Astrocyte (in vitro differentiated cells and primary cell): ENCODE measurements at places on chromosomes 4 and X. TPM values are rescaled to one million over a fixed set of nuclear protein-coding genes. Genes with fewer than 3 reads are reported as not detected.

Gene PSAPL1
- total RNA-seq: not detected in 2 replicates

Gene MEPE
- total RNA-seq: not detected in 2 replicates

Gene KIT
- total RNA-seq: 5.3 and 8.1 TPM in 2 replicates

Gene STAP1
- total RNA-seq: not detected in 2 replicates

Gene TCEAL6
- total RNA-seq: not detected in 2 replicates

Gene IKBKG
- total RNA-seq: 21.4 and 22.3 TPM in 2 replicates

Gene NR3C2
- 2.5 TPM in 2 replicates for total RNA-seq

Gene GC
- total RNA-seq: not detected in 2 replicates

Gene TBC1D25
- total RNA-seq: 13.1 and 13.6 TPM in 2 replicates

DNA sequence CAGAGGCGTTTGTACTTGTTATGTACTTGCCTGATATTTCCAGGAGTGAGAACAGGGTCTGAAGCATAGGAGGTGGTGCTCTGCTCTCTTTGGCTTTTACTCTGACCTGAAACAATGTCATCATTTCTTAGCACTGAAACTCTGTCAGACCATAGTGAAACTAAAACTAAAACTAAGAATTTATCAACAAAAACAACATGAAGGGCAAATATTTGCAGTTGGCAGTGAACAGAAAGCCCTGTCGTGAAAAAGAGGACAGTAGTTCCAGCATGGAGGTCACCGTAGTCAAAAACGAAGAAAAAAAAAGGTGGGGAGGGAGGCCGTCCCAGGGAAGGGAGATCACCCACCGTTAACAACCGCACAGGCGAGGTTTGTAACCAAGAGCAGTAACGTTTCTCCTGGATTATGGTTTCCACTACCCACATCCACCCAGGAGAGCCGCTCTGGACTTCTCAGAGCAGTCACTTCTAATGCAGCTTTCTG is 97.5 kb downstream of the ANK2 start:
- peaks cover 9% of the 10 kb centered on the region for H3K4me1 ChIP-seq
- DNase-seq: no peak
- H3K36me3 ChIP-seq: no peaks in the 10 kb centered on the region
- no peak overlapping the region for H3K27ac ChIP-seq
- peak overlapping the region; percentile 35 for H3K4me3 ChIP-seq
- H3K27me3 ChIP-seq: no peaks in the 10 kb centered on the region

DNA sequence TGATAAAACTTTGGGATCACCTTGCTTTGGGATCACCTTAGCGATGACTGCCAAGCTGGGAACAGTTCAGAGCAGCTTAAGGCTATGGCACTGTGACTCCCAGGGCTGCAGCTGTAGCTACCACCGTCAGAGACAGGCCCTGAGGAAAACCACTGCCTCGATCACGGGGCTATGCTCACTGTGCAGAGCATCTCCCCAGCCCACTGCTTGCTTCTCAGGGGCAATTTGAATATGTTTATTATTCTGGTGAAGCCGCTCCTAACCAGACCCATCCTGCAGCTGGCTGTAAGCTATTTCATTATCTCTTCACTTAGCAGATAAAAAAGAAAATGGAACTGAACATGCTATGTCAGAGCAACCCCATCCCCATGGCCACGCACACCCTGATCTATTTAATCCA is 328.5 kb downstream of the EVC2 start:
- H3K36me3 ChIP-seq: no peaks in the 10 kb centered on the region
- peaks cover 18% of the 10 kb centered on the region for H3K4me1 ChIP-seq
- H3K27ac ChIP-seq: no peak overlapping the region
- H3K4me3 ChIP-seq: no peak overlapping the region
- no peak for DNase-seq

- peaks cover 12% of the 10 kb centered on the region for H3K4me1 ChIP-seq
- H3K27me3 ChIP-seq: no peaks in the 10 kb centered on the region
- no peaks in the 10 kb centered on the region for H3K36me3 ChIP-seq
- no peak overlapping the region for H3K4me3 ChIP-seq
- peak; percentile 43 for DNase-seq
Measured at GRCh38 chr4:150181536-150181935, 103.3 kb downstream of the DCLK2 start.

DNA sequence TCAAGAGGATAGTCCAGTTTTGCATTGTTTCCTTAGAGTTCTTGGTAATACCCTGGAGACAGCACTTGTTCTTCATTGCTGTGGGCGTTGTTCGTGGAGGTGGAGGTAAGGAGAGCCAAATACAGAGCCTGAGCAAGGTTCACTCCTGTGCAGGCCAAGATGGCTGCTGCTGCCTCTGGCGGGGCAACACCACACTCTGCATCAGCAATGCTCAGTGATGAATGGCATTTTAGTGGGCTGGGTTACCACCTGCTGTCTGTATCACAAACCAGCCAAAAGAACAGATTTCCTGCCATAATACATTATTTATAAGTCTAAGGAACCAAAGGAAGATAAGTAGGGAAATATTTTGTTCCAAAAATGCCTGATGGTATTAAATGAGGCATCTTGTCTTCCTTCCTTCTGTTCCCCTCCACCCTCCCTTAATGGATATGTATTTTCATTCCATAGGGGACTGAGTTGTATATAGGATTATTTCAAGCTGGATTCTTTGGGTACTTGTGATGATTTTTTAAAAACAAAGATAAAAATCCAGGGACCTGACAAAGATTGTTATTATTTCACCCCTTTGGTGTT is 61.6 kb upstream of the LIMCH1 start:
- no peak overlapping the region for H3K27ac ChIP-seq
- no peaks in the 10 kb centered on the region for H3K27me3 ChIP-seq
- no peaks in the 10 kb centered on the region for H3K36me3 ChIP-seq
- no peak for DNase-seq
- no peaks in the 10 kb centered on the region for H3K4me1 ChIP-seq

DNA sequence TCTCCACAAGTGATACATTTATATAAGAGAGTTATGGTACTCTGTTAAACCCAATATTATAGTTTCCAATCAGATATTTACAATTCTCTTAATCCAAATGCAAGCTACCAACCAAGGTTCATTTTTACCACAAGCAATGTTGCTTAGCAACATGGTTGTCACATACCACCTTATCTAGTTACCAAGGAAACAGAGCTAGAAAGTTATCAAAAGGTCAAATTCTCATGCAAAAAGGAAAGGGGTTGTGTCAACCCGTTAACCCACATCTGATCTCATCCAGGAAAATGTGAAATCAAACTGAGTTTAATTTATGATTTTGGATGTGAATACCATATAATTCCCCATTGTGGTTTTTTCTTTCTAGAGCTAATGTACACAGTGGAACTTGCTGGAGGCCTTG is 274.1 kb upstream of the MAGEB2 start:
- H3K27ac ChIP-seq: no peak overlapping the region
- H3K4me3 ChIP-seq: no peak overlapping the region
- peak; percentile 14 for DNase-seq
- no peaks in the 10 kb centered on the region for H3K27me3 ChIP-seq

DNA sequence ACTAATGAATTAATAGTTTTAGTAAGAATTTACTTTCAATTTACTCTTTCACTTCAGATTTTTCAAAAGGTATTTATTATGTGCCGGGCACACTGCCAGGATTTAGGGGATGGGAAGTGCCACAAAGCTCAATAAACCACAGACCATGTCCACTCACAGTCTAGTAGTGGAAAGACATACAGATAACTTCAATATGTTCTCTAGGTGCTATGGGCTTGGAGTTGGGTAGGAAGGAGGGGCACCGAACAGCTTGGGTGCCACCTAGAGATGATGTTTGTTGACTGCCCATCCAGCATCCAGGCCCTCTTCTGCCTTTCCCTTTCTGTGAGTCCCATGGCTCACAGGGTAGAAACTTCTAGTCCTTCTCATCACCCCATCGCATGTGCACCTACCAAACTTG is 17.8 kb downstream of the MFAP3L start:
- no peak overlapping the region for H3K4me3 ChIP-seq
- no peak for DNase-seq
- peaks cover 12% of the 10 kb centered on the region for H3K4me1 ChIP-seq
- no peaks in the 10 kb centered on the region for H3K27me3 ChIP-seq
- H3K27ac ChIP-seq: no peak overlapping the region

DNA sequence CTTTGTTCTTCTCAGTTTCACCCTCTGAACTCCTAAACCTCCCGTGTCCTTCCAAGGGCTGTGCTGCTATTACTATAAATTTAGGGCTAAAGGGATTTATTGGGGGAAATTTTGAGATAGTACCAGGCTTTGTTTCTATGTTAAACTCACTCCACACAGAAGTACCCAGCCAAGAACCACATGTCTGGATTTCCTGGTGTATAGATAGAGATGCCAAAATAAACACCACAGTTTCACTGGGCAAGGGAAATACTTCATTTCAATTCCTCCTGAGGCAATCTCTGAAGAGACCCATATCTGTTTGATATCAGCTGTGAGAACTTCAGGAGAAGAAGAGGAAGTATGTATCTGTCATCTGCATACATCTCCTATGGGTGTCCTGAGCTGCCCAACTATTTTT is 21.7 kb upstream of the CLNK start:
- peaks cover 23% of the 10 kb centered on the region for H3K4me1 ChIP-seq
- H3K36me3 ChIP-seq: no peaks in the 10 kb centered on the region
- no peaks in the 10 kb centered on the region for H3K27me3 ChIP-seq
- H3K27ac ChIP-seq: no peak overlapping the region
- peak; percentile 26 for DNase-seq

- no peaks in the 10 kb centered on the region for H3K36me3 ChIP-seq
- H3K27me3 ChIP-seq: no peaks in the 10 kb centered on the region
- no peak overlapping the region for H3K27ac ChIP-seq
- H3K4me3 ChIP-seq: no peak overlapping the region
Measured at GRCh38 chr4:71648448-71648847, 135.4 kb downstream of the GC start.

- no peaks in the 10 kb centered on the region for H3K4me1 ChIP-seq
- no peak for DNase-seq
- H3K27me3 ChIP-seq: no peaks in the 10 kb centered on the region
Measured at GRCh38 chrX:15465896-15466651, 27.1 kb downstream of the PIR start.

DNA sequence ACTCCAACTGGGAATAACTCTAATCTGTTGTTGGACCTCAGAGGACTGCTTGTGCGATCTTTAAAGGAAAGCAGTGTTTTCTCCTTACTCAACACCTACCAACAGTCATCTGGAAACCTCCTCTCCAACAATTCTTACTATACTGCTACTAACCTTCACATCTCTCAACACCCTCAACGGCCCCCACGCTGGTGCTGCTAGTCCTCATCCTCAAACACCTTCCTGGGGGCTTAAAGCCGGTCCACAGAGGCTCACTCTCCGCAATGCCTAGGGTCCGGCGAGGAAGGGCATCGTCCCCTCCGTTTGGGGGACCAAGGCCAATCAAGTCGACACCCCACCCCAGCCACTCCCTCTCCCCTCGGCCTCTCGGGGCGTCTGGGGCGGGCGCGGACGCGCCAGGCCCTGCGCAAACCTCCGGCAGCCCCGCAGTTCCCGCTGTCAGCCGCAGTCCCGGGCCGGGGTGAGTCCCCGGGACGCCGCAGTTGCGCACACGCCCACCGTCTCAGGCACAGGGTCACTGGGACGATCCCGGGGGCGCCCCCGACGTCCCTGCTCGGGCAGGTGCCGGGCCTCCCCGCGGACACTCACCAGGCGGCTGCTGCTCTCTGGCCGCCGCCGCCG is 418 bp downstream of the TAB3 start:
- H3K27ac ChIP-seq: peak overlapping the region; percentile 47
- H3K4me3 ChIP-seq: peak overlapping the region; percentile 69
- H3K27me3 ChIP-seq: no peaks in the 10 kb centered on the region
- H3K36me3 ChIP-seq: no peaks in the 10 kb centered on the region
- peaks cover 7% of the 10 kb centered on the region for H3K4me1 ChIP-seq

DNA sequence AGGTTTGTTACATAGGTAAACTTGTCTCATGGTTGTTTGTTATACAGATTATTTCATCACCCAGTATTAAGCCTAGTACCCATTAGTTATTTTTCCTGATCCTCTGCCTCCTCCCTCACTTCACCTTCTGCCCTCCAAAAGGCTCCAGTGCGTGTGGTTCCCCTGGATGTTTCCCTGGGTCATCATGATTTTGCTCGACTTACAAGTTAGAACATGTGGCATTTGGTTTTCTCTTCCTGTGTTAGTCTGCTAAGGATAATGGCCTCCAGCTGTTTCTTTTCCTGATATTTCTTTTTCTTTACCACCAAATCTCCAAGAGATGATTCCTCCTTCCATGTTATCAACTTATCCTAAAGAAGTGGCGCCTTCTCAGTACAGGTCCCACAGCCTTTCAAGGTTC is 543.1 kb upstream of the ADGRL3 start:
- no peak overlapping the region for H3K27ac ChIP-seq
- H3K4me3 ChIP-seq: no peak overlapping the region
- no peaks in the 10 kb centered on the region for H3K36me3 ChIP-seq
- no peaks in the 10 kb centered on the region for H3K4me1 ChIP-seq
- no peak for DNase-seq
- no peaks in the 10 kb centered on the region for H3K27me3 ChIP-seq

GRCh38 chr4:18756671-18757070 is 735.1 kb upstream of the LCORL start:
- no peaks in the 10 kb centered on the region for H3K36me3 ChIP-seq
- no peaks in the 10 kb centered on the region for H3K27me3 ChIP-seq
- DNase-seq: no peak
- no peak overlapping the region for H3K27ac ChIP-seq
- H3K4me3 ChIP-seq: no peak overlapping the region

- peaks cover 3% of the 10 kb centered on the region for H3K4me1 ChIP-seq
- H3K4me3 ChIP-seq: no peak overlapping the region
- H3K36me3 ChIP-seq: no peaks in the 10 kb centered on the region
- DNase-seq: peak; percentile 23
Measured at GRCh38 chrX:19593690-19594089, 78.4 kb upstream of the MAP3K15 start.

DNA sequence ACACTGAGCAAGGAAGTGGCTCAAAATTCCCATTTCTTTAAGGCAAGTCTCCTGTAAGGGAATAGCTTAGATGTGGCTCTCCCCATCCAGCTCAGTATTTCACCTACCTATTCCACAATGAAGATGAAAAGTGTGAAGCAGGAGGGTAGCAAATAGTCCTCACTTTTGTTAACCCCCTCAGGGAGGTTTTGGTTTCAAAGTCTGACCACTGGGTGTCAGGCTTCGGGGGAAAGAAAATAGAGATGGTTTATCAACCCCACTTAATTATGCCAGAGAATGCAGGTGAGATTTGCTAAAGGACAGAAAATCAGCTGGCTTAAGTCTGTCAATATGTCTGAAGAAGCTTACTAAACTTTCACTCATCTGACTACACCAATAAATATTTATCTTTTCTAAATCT is 69.5 kb downstream of the DHX15 start:
- no peak overlapping the region for H3K27ac ChIP-seq
- peaks cover 9% of the 10 kb centered on the region for H3K36me3 ChIP-seq
- H3K4me3 ChIP-seq: no peak overlapping the region
- no peaks in the 10 kb centered on the region for H3K27me3 ChIP-seq

GRCh38 chr4:91089178-91089577 is 962.0 kb downstream of the CCSER1 start:
- no peak overlapping the region for H3K27ac ChIP-seq
- H3K36me3 ChIP-seq: no peaks in the 10 kb centered on the region
- H3K4me3 ChIP-seq: no peak overlapping the region
- no peaks in the 10 kb centered on the region for H3K27me3 ChIP-seq
- no peak for DNase-seq
- H3K4me1 ChIP-seq: no peaks in the 10 kb centered on the region
